NCI-H748 treated with DMSO at 0.1 percent for 48 hours (cell line): ENCODE measurements at places on chromosomes 5 and 9.

GRCh38 chr9:7983490-7983889 is 183.9 kb upstream of the DMAC1 start:
- DNase-seq = peak; percentile 72

DNA sequence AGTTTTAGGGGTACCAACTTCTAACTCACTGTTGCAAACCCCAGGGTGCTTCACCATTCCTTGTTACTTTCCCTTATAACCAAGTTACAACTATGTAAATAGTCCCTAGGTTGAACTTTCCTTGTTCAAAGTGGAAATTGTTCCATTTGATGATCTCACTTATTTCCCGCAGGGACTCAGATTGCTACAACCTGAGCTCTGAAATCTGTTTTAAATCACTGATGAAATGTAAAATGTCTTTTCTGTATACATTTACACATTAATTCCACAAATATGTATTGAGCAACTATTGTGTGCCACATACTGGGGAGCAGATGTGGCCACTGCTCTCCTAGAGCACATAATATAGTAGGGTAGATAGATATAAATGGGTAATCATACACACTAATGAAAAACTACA is 69.1 kb upstream of the TARS1 start:
- no peak for DNase-seq

GRCh38 chr5:174798551-174798951 is 74.2 kb downstream of the MSX2 start:
- no peak for DNase-seq

DNA sequence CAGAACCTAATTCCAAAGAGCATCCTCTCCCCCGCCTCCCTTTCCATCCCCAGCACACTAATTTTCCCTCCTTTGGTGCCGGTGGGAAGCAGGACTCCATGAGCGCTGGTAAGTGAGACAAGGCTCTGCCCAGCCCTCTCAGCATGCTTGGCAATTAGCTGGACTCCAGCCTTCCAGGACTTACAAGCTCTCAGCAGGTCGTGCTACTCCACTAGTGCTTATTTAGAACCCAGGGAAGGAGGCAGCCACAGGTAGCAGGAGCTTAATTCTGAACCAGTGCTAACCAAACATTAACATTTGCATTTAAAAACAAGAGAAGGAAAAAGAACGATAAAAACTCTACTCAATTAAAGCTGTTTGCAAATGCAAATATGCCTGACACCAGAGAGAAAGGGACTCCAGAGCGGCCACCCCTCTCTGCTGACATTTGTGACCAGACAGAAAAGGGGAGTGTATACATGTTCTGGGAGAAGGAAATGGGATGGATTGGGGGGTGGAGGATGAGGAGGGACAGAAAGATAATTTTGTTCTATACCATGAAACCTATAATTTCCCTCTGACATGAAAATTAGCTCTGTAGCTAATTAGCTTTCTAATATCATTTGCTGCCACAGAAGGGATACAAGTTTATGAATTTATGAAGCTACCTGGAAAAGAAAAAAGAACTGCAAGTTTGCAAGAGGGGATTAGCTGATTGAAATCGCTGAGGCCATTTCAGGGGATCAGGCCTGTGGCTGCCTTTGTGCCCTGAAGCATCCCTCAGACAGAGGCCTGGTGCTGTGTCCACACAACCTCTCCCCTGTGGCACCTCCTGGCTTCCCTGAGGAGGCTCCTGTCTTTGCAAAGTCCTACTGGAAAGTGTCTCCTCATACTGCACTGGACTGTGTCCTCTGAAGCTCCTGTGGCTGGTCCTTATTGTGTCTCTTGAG is 266.3 kb downstream of the SEC61B start:
- DNase-seq = no peak

DNA sequence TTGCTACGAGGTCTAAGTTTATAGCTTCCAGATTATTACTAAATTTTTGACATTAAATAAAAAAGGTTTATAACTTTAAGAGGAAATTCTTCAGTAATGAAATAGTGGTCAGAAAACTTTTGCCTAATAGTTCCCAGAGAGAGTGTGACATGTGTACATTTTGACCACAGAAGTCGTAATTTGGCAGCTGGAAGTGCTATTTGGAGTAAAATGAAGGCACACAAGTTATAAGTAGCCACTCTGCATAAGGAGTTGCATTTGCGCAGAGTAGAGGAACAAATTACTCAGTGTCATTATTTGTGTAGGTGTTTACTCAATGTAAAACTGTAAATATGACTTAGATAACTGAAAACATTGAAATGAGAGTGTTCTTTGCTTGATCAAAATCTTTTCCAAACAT is 408.4 kb downstream of the CCDC171 start:
- no peak for DNase-seq

DNA sequence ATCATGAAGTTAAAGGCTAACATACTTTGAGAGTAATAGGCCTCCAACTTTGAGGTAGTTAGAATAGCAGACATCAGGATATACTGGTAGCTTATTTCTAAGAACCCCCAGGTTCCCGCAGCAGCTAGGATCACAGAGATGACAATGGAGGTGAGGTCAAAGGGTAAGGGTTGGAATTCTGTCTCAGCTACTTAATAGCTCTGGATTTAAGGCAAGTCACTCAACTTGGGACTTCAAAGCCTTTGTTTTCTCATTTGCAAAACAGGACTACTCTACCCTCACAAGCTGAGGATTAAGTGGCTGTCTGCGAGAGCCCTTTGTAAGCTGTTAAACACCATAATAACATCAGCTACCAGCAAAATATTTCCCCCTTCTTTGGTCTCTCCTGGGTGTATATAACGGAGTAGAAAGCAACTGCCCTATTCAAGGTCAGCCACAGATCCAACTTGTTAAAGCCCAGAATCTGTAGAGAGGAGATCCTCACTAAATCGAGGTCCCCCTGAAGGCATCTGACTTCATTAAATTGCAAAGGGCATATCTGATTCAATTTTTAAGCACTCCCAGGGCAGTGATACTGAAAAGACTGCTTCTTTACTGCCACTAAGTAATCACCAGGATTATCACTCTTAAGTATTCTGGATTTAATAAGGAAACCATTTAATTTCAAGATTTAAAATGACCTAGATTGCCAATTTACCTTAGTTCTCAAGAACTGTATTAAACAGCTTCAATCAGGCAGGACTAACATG is 104.7 kb downstream of the DCP2 start:
- DNase-seq = no peak

- no peak for DNase-seq
Observed at GRCh38 chr5:15159606-15160005, 288.0 kb upstream of the ANKH start.

GRCh38 chr5:164518067-164518740 is 1012.8 kb downstream of the MAT2B start:
- no peak for DNase-seq

DNA sequence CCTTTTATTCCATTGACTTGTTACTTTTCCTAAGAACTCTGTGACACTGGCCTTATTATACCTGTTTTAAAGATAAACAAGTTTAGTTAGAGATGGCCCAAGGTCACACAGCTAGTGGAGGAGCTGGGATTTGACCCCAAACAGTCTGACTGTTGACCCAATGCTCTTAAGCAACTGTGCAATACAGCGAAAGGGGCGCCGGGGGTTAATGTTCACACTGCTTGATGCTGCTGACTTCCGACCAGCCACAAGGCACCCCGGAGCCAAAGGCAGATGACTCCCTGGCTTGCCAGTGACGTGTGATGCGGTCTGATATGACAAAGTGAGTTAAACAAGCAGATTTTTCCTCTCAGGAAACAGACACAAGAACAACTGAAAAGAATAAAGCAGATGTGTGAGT is 23.9 kb downstream of the PIK3R1 start:
- DNase-seq = no peak

GRCh38 chr5:82208371-82208770 is 69.8 kb downstream of the RPS23 start:
- DNase-seq = no peak

DNA sequence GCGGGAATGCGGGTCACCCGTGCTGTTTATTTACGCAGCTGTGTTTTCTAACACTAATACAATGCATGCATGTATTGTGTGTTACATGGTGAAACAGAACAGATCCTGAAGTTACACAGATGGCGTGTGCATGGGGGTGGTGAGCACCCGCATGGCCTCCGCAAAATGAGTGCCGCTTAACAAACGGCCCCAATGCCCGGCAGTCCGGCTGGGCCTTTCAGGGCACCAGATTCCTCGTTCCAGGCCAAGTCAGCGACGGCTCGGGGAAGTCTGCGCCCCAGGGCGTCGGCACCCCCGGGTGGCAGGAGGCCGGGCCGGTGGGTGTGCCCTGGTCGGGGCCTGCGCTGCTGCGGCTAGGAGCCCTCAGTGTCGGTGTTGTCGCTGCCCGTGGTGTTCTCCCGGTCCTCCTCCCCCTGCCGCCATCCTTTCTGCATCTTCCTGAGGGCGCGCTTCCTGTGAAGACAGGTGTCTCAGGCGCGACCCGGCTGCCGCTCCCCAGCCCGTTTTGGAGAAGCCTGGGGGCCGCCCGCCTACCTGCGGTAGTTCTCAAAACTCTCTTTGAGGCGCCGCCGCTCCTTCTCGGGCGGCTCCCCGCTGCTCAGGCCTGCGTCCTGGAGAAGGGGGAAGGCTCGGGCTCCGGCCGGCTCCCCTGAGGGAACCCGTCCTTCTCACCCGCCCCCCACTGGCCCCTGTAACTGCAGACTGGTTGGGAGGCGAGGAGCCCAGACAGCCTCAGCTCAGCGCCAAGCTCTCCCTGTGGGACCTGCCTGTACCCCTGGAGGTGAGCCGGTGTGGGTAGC is 605 bp upstream of the DNLZ start:
- DNase-seq = no peak

- DNase-seq = no peak
Observed at GRCh38 chr5:92963800-92964199, 617.2 kb downstream of the NR2F1-AS1 start.

GRCh38 chr9:4678679-4679267 is 596 bp upstream of the CDC37L1 start:
- DNase-seq = peak; percentile 27

DNA sequence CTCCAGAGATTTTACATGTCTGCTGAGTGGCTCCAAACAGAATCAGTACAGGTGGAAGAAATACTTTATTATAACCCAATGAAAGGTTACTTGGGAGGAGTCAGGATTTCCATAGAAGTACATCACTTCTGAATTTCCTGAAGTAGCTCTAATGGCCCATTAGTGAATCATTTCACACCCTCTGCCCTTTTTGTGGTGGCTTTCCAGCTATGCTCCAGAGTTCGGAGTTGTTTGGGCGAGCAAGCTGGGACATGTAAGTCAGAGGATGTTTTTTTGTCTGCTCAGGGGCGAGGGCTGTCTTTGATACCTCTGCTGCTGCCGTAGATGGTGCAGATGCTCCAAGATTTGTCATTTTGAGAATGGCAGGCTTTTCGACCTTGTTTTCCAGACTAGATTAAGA is 226.1 kb downstream of the GOLPH3 start:
- no peak for DNase-seq

DNA sequence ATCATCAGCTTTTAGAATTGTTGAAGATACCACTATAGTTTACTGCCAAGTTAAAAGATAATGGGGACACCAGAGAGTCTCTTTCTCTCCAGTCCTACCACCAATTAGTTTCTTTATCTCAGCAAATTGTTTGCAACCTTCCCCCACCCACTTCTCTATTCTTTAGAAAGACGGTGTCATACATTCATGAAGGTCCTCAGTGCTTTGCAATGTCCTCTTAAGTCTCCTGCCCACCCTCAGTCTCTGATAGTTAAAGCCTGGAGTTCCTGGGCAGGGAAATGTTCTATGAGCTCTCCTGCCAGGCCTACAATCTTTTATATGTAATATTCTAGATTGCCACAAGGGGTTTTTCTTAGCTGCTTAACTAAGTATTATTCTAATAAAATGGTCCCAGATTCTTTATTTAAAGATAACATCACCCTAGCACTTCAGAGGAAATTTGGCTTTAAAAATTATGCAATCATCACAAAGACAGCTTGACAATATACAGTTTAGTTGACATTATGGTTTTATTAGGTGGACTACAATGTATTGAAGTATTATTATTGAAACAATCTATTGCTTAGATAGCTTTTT is 509.2 kb downstream of the CSNK1G3 start:
- DNase-seq = no peak

- DNase-seq = no peak
Observed at GRCh38 chr9:96183751-96184150, 118.2 kb downstream of the HSD17B3 start.

GRCh38 chr5:110853267-110853666 is 114.5 kb downstream of the SLC25A46 start:
- no peak for DNase-seq

GRCh38 chr9:78369639-78370219 is 72.8 kb downstream of the PSAT1 start:
- DNase-seq = peak; percentile 64

- peak; percentile 48 for DNase-seq
Observed at GRCh38 chr9:86098824-86099700, at the start of gene GOLM1. Gene GOLM1, minus strand, starts transcription at chr9:86099558. Its CDS starts 20,238 bp downstream, at chr9:86079320.

GRCh38 chr9:436482-436881 is 221.8 kb downstream of the DOCK8 start:
- no peak for DNase-seq

DNA sequence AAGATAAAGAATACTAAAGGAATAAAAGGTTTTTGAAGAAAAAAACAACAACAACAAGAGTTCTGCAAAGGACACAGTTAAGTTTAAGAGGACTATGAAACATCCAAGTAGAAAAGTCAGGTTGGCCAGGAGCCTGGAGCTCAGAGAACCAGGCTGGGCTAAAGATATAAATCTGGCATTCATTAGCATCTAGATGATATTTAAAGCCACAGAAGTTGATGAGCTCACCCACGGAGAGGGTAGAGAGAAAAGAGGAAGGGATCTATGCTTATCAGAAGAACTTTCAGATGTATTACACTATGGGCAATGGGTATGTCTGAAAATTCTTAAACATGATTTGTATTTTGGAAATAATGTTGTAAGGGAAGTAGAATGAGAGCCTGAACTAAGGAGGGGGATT is 9.9 kb downstream of the MIER3 start:
- DNase-seq = no peak

GRCh38 chr5:3593771-3594509 is 1.7 kb upstream of the IRX1 start:
- DNase-seq = peak; percentile 59

DNA sequence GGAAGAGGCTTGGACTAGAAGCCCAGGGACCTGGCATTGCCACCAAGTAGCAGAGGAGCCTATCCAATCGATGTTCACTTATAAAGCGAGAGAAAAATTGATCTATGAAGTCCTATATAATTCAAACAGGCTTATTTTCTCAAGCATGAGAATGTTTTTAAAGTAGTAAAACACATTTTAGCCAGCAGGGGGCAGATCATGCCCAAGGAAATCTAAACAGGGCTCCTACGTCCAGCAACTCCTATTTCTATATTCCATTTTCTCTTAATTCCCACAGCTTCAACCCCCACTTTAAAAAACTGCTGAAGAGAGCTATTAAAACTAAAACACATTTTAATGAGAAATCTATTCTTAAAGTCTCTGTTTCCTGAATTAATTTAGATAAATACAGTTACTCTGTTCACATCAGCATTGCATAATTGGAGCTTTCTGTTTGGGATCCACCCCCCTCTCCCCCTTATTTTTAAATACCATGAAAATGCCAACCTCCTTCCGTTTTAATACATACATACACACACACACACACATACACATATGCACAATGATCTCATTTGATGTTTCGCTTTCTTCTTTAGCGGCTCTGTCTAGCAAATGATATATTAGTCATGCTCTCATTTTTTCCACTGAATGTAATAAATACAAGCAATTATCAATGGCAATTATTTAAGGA is 144.9 kb downstream of the MYO10 start:
- DNase-seq = peak; percentile 93

- no peak for DNase-seq
Observed at GRCh38 chr5:131754363-131754762, 42.5 kb downstream of the FNIP1 start.

- DNase-seq = no peak
Observed at GRCh38 chr5:140018096-140018481, 25.0 kb downstream of the NRG2 start.
